Mesenteric fat pad (tissue), 1 donor: ENCODE measurements at places on chromosomes 7 and 10. TPM values are rescaled to one million over a fixed set of nuclear protein-coding genes. Genes with fewer than 3 reads are reported as not detected.

Gene PMS2
- 11.0 TPM for total RNA-seq

DNA sequence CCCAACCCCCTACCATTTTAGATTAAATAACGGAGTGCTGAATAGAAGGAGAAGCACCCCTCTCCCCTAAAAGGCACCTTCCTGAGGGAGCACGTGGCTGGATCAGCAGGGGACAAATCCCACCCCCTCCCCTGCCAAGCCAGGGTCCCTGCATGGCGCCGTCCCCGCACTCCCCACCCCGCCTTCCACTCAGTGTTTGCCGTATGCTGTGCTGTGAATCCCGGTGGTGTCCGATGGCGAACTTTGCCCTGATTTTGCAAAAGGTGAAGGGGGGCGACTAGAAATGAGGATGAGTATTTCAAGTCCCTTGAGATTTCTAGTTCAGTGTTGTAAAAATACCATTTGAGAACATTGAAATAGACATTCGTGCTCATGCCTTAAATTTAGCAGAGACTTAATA, 83.5 kb upstream of the SH2B2 start:
- no peak for DNase-seq

DNA sequence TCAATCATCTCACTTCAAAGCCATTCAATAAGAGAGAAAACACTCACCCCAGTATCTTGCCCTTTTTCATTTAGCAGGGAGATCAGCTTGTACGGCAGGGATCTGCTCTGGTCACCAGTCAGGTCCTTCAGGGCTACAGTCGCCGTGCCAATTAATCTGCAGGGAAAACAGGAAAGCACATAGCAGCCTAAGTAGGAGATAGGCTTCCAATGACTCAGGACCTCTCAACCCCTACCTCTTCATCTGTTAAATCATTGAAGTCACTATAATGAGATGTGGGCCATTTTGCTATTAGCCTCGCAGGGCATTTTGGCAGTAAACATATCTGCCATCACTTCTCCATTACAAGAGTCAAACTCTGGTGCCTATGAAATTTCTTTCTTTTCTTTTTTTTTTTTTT, 50.8 kb downstream of the MYOF start:
- no peak for DNase-seq

DNA sequence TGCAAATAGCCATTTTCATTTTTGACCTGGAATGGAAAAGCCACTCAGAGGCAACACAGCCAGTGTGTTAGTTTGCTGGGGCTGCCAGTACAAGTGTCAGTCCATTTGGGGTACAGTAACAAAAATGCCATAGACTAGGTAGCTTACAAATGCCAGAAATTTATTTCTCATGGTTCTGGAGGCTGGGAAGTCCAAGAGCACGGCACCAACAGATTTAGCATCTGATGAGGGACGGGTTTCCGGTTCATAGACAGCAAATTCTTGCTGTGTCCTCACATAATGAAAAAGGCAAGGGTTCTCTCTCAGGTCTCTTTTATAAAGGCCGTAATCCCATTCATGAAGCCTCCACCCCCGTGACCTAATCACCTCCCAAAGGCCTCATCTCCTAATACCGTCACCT, 418.2 kb downstream of the TYW1 start:
- DNase-seq, result no peak

GRCh38 chr7:75055830-75056772, 17.5 kb downstream of the RCC1L start:
- DNase-seq, result no peak

- DNase-seq, result no peak
Observed at GRCh38 chr7:50537417-50537816, 27.8 kb downstream of the DDC start.

DNA sequence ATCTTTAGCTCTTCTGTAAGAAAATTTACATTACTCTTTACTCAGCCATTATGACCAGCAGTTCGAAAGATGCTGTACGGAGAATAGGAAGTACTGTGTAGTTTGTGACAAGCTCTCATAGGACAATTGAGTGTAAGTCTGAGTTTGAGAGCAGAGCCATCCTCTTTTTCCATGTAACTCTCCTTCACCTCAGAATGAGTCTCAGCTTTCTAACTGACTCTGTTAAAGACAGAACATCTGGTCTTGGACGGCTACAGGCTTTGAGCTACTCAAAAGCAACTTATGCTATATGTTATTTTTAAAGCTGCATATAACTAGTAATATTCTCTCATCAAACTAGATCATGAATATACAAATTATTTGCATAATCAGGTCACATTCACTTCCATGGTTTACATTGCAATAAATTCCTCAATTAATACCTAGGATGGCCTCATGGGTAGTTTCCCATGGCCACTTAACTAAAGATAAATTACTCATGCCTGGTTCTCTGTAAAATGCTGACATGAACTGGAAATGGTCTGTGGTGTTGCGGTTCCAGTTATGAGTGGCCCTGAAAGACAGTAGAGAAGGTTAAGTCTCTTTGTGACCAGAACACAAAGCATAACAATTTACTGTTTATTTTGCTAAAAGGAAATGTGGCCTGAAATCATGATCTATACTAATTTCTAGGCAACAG, 358.7 kb downstream of the PHF14 start:
- no peak for DNase-seq
